ENCODE measurements at places on chromosomes 3 and 15.

GRCh38 chr3:148178503-148178902, 519.2 kb upstream of the AGTR1 start:
- no peak for DNase-seq

GRCh38 chr15:74158855-74159650, 14.5 kb upstream of the ISLR start:
- DNase-seq = no peak

- DNase-seq = no peak
These were observed 66.3 kb upstream of the SLCO3A1 start for GRCh38 chr15:91787198-91787597.

DNA sequence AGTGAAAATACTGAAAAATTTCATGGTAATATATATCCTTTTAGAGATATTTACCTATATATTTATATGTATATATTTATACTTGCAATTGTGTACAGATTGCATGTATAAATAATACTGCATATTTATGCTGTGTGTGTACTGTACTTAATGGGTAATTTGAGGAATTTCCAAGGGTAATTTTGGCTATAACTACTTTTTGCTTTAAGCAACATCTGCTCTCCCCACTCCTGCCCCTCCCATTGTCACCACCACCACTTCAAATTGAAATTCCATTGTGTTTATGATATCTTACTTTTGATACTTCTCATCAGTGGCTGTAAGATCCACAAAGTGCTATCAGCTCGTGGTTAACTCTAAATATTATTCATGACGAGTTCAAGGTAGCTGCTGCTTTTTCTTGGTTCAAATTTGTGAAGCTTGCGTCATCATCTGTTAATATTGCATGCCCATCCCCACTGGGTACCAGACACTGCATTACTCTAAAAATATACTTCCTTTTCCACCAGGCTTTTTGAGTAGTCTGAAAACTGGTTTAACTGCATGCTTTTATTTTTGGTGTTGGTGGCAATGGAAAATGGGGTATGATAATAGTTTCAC, 91.7 kb upstream of the MITF start:
- no peak for DNase-seq

GRCh38 chr15:95839367-95839782, 491.1 kb upstream of the NR2F2 start:
- DNase-seq = no peak

- DNase-seq = no peak
These were observed 21.3 kb downstream of the RAB6B start for GRCh38 chr3:133874344-133874743.

- DNase-seq = no peak
These were observed 37.7 kb downstream of the SLMAP start for GRCh38 chr3:57793737-57794187.

DNA sequence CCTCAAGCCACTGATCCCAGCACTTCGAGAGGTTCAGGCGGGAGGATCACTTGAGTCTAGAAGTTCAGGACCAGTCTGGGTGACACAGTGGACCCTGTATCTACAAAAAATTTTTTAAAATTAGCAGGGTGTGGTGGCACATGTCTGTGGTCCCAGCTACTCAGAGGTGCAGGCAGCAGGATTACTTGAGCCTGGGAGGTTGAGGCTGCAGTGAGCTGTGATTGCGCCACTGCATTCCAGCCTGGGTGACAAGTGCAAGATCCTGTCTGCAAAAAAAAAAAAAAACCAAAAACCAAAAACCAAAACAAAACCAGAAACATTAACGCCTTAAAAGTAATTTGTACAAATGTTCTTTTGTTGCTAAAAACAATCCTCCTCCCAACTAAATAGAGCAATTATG, 27.9 kb upstream of the SLC12A8 start:
- no peak for DNase-seq

GRCh38 chr3:46082021-46082420, 54.7 kb upstream of the XCR1 start:
- DNase-seq = no peak

DNA sequence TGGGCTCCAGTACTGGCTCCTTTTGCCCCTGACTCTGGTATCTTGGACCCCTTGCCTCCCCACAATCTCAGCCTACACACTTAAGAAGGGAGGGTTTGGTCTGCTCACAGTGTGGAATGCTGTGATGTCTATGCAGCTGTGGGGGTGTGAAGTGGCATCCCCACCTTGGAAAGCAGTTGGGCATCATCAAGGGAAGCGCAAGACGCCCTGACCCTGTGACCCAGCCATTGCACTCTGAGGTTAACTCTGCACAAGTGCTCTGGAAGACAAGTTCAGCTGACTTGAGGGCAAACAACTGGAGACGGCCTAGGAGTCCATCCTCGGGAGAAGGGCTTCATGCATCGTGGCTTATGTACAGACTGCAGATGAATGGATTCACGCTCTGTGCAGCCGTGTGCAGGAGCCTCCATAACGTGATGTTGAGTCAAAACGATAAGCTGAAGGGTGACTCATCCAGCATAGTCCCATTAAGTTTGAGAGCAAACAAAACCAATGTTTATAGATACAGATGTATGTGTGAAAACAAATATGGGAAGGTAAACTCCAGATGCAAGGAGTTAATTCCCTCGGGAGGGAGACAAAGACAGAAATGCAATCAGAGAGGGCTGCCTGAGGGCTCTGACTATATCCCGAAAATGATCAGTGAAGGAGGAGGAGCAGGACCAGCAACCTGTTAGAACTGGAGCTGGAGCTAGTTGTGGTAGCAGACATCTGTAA, 86.8 kb downstream of the LSM3 start:
- DNase-seq = no peak

DNA sequence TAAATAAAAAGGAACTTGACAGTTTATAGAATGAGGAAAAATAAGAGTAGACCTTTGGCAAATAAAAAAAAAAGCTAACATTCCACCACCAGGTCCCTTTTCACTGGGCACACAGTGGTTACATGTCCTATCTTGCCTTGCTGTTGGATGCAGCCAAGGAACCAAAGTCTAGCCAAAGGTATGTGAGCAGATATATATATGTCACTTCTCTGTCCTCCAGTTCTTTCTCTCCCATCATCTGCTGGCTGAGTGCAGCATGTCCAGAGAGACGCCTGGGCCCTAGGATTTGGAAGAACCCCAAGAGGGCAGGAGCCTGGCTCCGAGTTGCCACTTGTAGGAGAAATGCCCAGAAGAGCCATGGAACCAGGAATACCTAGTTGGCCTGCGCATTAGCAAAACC, 104.7 kb downstream of the SERPINI1 start:
- DNase-seq = no peak

DNA sequence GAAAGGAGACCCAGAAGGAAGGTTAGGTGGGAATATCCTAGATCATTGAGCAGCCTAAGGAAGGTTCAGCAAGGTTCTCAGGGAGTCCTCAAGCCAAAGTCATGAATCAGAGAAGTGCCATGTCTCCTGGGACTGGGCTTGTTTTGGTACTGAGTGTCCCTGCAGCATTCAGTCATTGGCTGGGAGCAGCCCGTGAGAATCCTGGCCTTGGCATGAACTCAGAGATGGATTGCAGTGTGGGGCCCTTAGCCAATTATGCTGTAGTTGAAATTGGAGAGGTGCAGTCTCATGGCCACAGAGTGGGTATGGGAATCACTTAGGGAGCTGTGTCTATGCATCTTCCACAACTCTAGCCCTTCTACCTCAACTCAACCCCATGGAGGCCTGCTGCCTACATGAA, 17.0 kb upstream of the PPM1L start:
- DNase-seq = no peak

GRCh38 chr15:68154923-68155559, 50.1 kb downstream of the CALML4 start:
- DNase-seq = no peak

- DNase-seq = no peak
These were observed 9.0 kb downstream of the UBXN7 start for GRCh38 chr3:196423044-196423781.

DNA sequence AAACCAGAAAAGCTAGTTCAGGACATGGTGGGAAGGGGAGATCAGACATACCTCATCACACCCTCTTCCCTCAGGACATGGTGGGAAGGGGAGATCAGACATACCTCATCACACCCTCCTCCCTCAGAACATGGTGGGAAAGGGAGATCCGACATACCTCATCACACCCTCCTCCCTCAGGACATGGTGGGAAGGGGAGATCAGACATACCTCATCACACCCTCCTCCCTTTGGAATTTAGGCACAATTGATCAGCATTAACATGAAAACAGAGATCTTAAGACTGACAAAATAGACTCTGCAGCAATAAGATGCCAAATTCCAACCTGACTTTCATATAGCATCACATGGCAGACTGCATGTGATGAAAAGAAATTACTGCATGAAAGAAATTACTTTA, 412.7 kb upstream of the ZNF717 start:
- DNase-seq = no peak

- DNase-seq = no peak
These were observed 41.4 kb downstream of the SORD start for GRCh38 chr15:45064386-45064785.

DNA sequence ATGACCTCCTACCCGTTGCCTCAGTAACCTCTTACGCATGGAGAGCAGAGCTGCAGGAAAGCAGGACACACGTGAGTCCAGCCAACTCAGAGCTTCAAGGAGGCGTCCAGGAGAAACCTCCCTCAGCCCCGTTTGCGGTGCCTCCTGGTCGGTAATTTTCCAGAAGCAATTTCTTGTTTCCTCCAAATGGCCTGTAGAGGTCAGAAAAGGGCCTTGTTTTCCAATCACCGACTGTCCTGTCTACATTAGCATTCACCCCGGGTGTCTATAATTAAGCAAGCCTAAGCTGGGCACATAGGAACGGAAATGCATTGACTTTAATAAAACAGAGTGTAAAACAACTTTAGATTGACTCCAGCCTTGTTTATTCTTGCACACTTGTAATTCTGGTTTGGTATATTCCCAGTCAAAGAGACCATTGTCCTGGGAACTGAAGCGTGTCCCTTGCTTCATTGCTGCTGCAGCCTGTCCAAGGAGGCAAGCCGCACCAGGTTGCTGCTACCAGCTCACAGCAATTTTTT, 836.2 kb downstream of the AGBL1 start:
- DNase-seq = no peak

DNA sequence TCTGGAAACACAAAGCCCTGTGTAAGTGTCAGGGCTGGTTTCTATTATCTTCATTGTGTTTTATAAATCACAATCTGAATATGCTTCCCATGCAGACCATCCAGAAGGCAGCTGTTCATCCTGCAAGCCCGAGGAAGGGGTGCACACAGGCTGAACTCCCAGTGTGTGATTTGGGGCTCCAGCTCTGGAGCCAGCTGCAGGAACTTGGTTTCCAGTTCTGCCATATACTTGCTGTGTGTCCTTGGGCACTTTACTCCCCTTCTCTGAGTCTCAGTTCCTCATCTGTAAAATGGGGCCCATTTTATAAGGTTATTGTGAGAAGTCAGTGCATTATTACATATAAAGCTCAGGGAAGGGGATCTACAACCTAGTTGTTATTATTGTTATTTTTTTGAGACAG, 22.6 kb downstream of the CYP8B1 start:
- DNase-seq = no peak

DNA sequence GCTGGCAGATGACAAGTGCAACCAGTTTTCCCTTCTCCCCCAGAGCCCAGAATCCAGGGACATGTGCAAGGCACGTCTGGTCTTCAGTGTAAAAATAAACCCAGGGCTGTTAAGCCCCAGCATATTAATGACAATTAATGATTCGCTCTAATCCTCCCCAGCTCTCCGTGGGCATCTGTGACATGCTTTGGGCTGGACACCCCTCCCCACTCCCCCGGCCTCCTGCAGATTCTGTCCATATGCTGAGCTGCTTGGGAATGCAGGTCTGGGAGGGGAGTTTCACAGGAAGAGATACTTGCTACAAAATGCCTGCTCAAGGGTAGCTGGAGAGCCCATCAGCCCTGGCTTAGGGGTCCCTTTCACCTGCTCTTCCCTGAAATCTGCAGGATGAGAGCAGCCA, 43.0 kb upstream of the NTRK3 start:
- DNase-seq = no peak

DNA sequence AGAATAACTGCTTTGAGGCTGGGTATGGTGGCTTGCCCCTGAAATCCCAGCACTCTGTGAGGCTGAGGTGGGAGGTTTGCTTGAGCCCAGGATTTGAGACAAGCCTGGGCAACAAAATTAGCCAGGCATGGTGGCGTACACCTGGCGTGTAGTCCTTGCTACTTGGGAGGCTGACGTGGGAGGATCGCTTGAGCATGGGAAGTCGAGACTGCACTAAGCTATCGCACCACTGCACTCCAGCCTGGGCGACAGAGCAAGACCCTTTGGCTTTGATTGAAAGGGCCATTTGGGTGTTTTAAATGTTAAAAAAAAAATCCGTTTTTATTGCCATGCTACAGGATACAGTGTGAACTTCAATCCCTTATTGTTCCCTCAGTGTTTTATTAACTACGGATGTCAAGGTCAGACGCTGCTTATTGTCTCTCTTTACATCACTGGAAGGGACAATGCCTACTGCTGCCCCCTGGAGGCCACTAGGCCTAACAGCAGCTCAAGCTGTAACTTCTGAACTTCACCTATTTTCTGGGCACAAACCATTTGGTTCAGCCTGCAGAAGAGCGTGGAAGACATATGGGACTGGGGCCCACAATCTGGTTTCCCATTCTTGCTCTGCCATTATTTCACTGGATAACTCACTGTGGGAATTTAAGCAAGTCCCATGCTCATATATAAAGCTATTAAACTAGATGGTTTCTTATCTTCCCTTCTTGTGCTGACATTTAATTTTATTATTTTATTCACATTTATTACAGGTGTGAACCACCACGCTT, 15.3 kb upstream of the IREB2 start:
- DNase-seq = no peak

GRCh38 chr3:23697416-23697815, 108.3 kb upstream of the UBE2E1 start:
- DNase-seq = no peak

- DNase-seq = no peak
These were observed 54.8 kb downstream of the MESD start for GRCh38 chr15:80934761-80935221.

DNA sequence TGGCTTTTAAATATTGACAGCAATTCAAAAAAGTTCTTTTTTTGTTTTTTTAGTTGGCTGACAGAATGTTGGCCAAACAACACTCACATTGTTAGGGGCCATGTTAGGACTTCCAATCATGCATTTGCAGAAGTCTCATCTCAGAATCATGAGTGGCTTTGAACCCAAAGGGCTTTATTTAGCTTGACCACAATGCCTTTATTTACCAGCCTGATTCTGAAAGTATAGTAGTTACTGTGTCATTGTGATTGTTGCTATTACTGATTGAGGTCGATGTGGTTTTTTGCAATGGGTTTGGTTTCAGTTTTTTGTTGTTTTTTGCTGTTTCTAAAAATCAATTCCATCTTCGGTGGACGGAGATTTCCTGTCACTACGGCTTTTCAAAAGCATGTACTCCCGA, 7.2 kb downstream of the GLDN start:
- DNase-seq = no peak

DNA sequence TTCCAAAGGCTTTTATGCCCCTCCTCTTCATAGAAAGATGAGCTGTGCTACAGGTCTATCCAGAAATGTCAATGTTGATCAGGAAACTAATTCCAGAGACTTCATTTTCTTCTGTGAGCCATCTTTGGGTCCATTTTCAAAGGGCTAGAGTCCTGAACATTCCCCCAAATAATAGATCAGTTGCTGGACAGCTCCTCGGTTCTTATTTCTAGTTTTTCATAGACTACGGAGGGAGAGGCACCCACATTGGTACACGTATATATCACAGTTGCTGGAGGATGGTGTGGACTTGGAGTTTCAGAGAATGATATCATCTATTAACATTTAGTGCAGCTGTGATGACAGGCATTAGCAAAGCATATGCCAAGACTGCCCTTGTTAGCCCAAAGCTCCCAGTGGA, 59.1 kb downstream of the AGBL1 start:
- DNase-seq = no peak

GRCh38 chr3:46089237-46090011, 62.1 kb upstream of the XCR1 start:
- no peak for DNase-seq

GRCh38 chr3:46905213-46905560, 27.7 kb downstream of the PTH1R start:
- no peak for DNase-seq

All from stimulated activated CD8-positive, alpha-beta memory T cell treated with anti-CD3 and anti-CD28 coated beads, Interleukin-4, amount 100 ng/mL, for 1 hour (primary cell).